ENCODE measurements at places on chromosomes 11 and 22.

GRCh38 chr11:132692891-132693290 lies 839.4 kb downstream of the OPCML start:
- no peak for DNase-seq

DNA sequence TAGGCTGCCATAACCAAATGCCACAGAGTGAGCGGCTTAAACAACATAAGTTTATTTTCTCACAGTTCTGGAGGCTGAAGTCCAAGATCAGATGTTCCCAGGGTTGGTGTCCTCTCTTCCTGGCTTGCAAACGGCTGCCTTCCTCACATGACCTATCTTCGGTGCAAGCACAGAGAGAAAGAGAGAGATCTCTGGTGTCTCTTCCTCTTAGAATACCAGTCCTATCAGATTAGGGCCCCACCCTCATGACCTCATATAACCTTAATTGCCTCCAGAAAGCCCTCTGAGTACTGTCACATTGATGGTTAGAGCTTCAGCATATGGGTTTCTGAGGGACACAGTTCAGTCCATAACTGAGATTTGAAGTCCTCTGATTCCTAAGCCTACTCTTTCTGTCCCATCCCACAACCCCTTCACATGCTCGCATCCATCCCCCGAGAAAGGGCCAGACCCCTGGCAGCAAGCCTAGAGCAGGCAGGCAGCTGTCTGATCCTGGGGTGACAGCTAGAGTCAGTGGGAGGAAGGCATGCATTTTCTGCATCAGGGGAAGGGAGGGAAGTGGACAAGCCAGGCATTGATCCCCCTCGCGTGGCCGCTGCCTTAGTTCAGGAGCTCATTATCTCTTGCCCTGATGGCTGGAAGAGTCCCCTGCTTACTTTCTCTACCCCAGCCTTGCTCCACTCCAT lies 114.1 kb downstream of the FAR1 start:
- DNase-seq, result peak; percentile 22

DNA sequence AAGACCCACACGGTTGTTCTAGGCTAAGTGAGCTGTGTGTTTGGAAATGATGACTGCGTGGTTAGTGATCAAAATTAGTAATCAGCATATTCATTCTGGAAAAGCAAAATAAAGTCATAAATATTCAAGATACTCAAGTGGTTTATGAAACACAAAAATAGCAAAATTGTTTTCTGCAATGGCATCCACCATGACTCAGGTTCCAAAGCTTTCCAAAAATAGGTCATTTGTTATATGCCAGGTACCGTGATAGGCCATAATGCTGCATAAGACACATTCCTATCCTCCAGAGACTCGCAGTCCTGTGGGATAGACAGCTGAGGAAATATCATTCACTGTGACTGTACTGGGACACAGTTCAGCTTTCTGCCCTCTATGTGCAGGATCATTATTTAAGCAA lies 2.4 kb upstream of the ATL3 start:
- DNase-seq, result no peak

- no peak for DNase-seq
These were observed 880.8 kb downstream of the FAM181B start for GRCh38 chr11:81852896-81853295.

- no peak for DNase-seq
These were observed 22.3 kb downstream of the DDX6 start for GRCh38 chr11:118768690-118769089.

DNA sequence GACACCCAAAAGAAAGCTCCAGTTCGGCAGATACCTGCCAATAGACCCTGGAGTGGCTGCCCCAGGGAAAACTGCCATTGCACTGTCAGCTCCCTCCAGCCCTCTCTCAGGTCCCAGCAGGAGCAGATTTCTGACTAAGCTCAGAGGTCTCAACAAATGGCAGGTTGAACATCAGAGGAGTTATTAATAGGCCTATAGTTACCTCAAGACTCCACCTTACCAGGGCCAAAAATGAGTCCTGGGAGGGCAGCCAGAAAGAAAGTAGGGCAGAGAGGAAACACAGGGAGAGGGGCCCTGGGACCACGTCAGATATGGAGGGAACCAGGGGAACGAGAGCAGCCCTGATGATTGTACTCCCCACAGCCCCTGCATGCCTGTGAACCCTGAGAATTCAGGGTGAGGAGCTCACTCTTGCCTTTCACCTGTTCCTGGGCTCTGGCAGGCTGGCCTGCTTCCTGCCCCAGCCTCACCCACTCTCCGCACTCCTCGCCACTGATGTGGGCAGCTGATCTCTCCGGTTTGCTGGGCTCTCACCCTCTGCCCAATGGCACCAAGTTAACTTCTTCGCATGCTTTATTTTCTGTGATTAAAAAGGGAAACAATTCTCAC lies 4.3 kb upstream of the RGL4 start:
- no peak for DNase-seq

DNA sequence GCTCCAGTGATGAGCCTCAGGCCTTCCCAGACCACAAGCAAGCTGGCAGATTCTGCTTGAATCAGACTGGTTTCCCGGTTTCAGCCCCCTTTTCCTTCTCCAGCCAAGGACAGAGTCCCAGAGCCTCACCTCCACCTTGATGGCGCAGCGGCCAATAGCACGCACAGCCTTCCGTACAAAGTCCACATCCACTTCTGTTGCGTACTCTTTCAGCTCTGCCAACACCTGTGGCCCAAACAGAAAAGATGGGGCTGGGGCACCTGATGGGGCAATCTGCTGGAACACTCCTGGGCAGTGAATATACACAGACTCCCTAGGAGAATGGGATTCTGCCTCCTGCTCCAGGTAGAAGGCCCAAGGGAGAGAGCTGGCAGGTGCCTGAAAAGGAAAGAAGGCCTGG lies 35.5 kb upstream of the RASL10A start:
- no peak for DNase-seq

GRCh38 chr22:29359469-29359868 lies 28.9 kb downstream of the AP1B1 start:
- DNase-seq, result no peak

- DNase-seq, result no peak
These were observed 313 bp downstream of the PRCP start for GRCh38 chr11:82899957-82900276.

GRCh38 chr11:84437071-84437980 lies 1151.2 kb upstream of the CCDC90B start:
- DNase-seq, result no peak

DNA sequence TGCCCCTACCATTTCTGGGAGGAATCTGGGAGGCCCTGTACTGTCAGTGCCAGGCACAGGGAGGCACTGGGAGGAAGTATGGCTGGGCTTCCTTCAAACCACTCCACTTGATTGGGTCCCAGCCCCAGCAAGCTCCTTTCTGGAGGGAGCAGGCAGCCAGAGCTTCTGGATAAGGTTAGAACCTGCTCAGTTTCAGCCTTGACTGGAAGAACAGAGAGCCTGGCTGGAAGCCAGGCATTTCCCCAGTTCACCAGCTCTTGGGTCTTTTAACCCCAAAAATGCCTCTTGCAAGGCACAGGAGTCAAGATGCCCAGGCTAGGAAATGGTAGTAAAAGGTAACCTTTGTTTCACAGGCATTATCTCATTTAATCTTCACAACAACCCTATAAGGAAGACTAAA lies 9.0 kb upstream of the KCTD14 start:
- DNase-seq, result no peak

DNA sequence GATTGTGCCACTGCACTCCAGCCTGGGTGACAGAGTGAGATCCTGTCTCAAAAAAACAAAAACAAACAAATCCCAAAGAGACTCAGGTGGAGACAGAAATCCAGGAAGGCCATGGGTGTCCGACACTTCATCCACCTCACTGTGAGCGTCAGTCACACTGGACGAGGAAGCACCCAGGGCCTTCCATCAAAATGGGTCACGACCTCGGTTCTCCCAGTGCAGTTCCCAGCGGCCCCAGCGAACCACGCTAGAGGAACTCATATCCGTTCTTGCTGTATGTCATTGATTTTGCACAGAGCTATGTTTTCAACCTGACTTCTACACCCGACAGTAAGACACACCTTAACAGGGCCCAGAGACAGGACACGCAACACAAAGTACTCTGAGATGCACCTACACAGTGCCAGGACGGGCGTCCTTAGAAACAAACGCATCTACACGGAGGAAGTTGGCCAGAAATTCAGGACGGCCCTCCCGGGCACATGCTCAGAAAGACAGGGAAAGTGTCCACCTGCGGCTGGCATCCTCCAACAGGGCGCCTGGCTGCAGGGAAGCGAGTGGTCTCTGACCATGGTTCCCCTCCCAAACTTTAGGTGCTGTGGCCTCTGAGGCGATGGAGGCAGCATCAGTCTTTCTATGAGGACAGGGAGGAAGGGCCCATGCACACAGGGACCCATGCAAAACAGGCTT lies 410.5 kb downstream of the CTTN start:
- no peak for DNase-seq

DNA sequence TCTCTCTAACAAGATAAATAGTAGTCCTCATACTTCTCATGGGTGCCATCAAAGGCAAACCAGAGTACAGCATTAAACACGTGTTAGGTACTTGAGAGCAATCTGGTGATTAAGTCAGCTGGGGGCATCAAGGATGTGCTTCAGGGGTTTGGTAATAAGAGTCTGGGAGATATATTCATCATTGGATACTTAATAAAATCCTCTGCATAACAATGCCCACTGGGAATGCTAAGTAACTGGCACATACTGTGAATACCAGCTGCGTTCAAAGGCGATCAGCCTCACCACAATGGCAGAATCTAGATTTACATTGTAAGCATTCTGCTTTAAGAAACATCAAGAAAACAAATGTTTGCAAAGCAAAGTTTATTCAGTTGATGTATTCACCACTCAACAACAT lies 268.6 kb upstream of the PITPNB start:
- no peak for DNase-seq

- no peak for DNase-seq
These were observed 1243.9 kb downstream of the LRRC4C start for GRCh38 chr11:40215556-40215955.

DNA sequence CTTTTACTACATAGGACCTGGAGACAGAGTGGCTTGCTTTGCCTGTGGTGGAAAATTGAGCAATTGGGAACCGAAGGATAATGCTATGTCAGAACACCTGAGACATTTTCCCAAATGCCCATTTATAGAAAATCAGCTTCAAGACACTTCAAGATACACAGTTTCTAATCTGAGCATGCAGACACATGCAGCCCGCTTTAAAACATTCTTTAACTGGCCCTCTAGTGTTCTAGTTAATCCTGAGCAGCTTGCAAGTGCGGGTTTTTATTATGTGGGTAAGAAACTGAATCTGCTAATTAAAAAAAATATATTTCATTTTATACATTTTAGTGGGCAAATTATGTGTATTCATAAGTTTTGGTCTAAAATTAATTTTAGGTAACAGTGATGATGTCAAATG lies 7.8 kb downstream of the BIRC3 start:
- no peak for DNase-seq

GRCh38 chr11:107172996-107173395 lies 154.7 kb upstream of the GUCY1A2 start:
- no peak for DNase-seq

GRCh38 chr11:12032968-12033367 lies 24.5 kb upstream of the DKK3 start:
- no peak for DNase-seq

- DNase-seq, result no peak
These were observed 125.6 kb downstream of the GRIK4 start for GRCh38 chr11:120637131-120637530.

GRCh38 chr11:85530634-85531033 lies 96.5 kb downstream of the DLG2 start:
- DNase-seq, result no peak

DNA sequence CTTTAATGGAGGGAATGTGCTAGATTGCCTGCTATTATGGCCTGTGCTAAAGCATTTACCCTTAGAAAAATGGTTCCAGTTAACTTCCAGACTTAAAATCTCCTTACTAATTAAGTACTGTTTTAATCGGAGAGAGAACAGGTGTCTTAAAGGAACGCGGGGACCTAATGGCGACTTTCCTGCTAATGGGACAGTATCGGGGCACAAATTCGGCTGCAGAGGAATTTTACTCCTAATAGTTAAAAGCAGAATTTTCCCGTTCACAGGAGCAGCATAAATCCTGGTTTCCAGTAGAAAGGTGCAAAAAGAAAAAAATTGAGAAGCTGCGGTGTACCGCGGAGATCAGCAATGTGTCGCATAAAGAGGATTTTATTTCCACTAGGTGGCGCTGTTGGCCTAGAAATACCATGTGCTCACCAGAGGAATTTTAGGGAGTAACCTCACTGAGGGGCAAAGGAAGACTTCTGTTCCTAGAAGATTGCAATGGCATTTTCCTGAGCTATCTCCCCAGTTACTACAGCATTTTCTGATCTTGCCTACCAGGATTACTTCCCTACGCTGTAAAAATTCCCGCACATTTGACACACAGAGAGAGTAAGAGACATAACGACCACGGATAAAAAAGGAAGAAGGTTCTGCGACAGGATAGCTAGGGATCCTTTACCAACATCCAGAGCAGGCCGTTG lies 44.5 kb downstream of the ZNF280B start:
- peak; percentile 57 for DNase-seq

GRCh38 chr11:115244758-115245157 lies 259.5 kb downstream of the CADM1 start:
- DNase-seq, result no peak

GRCh38 chr11:118092907-118093571 lies 6.3 kb upstream of the SMIM35 start:
- no peak for DNase-seq

GRCh38 chr11:77044886-77045285 lies 10.7 kb downstream of the B3GNT6 start:
- no peak for DNase-seq

DNA sequence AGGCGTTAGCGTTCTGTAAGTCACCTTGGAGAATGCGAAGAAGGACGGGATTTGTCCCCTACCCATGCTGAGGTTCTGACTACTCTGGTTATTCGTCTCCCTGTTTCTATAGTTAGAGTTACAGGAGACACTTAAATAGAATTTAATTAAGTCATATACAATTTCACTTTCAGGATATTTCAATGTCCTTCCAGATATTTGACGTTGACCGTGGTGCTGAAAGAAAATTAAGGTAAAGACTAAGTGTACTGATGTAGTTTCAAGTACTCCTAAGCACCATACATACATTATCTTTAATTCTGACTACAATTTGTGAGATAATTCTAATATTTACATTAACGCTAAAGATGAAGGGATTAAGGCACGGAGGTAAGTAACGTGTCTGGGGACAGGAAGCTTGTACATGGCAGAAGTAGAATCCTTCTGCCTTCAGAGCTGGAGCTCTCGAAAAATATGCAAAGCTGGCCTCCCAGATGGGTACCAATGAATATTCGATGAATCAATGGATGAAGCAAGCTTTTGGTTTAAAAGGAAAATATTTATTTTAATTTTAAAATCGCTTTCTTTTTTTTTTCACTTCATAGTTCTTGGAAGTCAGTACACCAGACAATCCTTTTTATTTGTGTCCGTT lies 539 bp upstream of the SLC36A4 start:
- DNase-seq, result no peak

GRCh38 chr11:122893131-122893530 lies 10.6 kb downstream of the JHY start:
- no peak for DNase-seq

All from CMK (cell line).